ENCODE measurements at places on chromosomes 16 and 17.

DNA sequence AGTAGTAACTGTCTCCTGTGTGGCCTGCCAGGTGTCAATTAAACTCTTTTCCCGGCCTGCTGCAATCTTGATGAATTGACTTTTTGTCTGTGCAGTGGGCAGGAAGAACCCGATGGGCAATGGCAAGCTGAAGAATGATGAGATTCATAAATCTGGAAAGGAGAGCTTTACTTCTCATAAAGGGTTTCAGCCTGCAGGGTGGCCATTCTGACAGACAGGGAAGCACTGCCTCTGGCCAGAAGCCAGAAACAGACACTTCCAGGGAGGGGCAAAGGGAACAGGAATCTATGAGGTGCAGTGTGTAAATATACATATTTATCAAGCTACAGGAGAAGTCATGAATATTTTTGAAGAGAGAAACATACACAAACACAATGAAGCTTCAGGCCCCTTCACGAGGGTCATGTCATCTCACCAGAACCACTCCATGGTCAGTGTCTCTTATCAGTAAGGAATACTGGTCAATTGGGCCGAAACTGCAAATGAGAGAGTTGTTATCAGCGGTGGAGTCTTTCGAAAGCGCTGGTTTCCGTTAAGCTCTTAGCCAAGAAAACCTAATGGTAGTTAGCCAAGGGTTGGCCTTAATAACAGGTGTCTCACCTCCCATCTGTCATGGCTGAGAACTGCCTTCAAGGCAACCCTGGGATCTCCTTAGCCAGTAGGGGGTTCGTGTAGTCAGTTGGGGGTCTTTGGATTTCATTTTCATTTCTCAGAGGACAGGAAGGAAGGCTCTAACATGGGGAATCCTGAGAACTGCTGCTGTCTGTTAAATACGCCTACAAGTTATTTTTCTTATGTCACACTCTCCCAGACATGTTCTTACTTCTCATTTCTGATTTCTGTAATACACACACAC lies 1.2 kb upstream of the NARF start:
- DNase-seq: peak; percentile 1

DNA sequence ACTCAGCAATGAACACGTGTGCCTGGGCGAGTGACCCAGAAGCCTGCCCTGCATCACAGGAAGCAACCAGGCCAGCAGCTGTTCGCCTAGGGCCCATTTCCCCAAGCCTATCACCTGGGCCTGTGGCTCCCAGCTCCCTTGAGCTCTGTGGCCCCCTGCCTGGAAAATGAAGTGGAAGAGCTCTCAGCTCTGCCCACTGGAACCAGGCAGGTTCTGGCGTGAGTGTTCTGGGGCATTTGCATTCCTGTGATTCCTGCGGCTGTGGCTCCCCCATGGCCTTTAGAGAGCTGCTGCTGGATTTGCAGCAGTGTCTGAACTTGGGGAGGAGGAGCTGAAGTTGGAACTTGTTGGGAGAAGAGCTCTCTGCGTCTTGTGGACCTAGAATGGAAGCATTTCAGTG lies 22.8 kb downstream of the PGS1 start:
- no peak for DNase-seq

- DNase-seq: peak; percentile 37
Observed at GRCh38 chr17:28968231-28968913, 17.1 kb upstream of the PHF12 start.

- DNase-seq: no peak
Observed at GRCh38 chr17:59525668-59526067, 39.7 kb upstream of the DHX40 start.

GRCh38 chr17:69300222-69300621 lies 26.7 kb downstream of the ABCA5 start:
- DNase-seq: no peak

- no peak for DNase-seq
Observed at GRCh38 chr16:71929048-71929447, 33.7 kb downstream of the IST1 start.

DNA sequence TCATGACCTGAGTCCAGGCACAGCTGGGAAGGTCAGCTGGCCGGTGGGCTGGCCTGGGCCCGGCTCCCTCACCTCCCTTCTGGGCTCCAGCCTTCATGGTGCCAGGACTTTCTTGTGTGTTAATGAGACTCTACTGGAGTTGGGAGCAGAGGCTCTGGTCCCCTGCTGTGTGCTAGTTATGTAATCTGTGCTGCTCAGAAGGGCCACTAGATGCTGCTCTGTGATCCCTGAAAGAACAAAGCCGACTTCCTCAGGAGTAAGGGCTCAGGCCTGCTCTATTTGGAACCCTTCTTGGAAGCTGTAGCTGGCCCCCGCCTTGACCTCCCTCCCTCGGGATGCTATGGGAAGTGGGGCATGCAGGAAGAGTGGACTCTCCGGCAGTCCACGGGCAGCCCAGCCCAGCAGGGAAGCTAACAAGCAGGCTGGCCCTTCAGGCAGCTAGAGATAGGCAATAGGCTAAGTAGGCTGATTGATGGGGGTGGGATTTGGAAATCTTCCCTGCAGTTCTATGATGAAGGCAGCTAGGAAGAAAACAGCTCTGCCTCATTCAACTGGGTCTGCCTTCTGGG lies 3.3 kb upstream of the CDK5R1 start:
- DNase-seq: peak; percentile 66

GRCh38 chr17:81482673-81483072 lies 29.9 kb downstream of the ACTG1 start:
- no peak for DNase-seq

- no peak for DNase-seq
Observed at GRCh38 chr16:72833482-72833881, 214.4 kb downstream of the ZFHX3 start.

GRCh38 chr16:4614571-4615383 lies at the start of gene UBALD1:
Gene UBALD1, minus strand, starts transcription at chr16:4614888. Its CDS starts 91 bp downstream, at chr16:4614797.
- DNase-seq: peak; percentile 86

DNA sequence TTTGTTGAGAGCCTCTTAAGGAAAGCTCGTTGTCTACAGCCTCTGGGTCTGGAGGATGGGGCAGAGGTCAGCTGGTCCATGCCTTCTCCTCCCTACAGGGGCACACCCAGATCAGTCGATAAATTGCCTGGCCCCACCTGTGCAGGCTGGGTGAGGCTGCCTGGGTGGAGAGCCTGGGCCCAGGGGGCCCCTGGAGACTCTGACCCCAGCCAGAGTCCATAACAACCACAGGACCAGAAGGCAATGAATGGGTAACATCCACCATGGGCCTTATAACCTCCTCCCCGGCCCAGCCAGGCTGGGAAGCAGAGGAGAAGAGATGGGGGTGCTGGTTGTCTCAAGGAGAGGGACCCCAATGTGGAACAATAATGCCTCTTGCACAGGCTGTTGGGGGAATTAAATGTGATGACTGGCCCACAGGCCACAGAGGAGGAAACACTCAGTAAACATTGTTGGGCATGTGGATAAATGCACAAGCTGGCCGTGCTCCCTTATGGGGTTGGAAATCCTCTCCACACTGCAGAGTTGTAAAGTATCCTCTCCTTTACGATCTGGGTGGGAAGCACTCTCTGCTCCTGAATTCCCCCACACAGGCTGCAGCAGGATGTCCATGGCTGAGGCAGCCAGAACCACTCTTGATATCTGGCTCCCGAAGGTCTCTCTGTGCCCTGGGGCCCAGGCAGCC lies 56.7 kb upstream of the TOB1 start:
- DNase-seq: no peak

DNA sequence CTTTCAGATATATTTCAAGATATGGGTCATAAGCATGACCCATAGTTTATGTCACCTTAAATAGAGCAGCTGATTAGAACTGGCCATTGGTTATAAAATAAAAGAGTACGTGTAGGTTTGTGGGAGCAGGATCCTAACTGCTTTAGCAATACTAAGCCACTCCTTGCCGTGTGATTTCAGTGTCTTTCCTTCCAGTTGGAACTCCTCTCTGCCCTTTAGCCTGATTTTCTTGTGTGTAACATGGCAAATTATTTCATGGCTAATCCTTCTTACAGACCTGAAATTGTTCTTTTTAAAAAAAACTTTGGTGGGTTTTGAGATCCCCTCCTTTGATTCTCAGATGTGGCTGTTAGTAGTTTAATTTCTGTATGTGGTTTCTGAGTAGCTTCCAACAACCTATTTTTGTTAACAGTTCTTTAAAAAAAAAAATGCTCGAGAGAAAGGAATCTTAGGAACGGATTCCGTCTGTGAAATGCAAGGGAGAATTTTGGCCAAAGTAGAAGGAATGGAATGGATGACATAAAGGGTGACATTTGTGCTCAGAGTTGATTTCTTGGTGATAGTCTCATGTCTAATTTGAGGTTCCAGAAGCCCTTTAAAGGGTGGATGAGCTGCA lies 39.9 kb downstream of the DHRS7B start:
- DNase-seq: no peak

GRCh38 chr17:81131486-81132196 lies 33.7 kb upstream of the PVALEF start:
- no peak for DNase-seq

- DNase-seq: no peak
Observed at GRCh38 chr16:10765772-10766171, 22.1 kb downstream of the NUBP1 start.

GRCh38 chr17:77190576-77190975 lies 49.8 kb downstream of the SEC14L1 start:
- DNase-seq: no peak

- no peak for DNase-seq
Observed at GRCh38 chr17:49082231-49082630, 50.3 kb upstream of the B4GALNT2 start.

DNA sequence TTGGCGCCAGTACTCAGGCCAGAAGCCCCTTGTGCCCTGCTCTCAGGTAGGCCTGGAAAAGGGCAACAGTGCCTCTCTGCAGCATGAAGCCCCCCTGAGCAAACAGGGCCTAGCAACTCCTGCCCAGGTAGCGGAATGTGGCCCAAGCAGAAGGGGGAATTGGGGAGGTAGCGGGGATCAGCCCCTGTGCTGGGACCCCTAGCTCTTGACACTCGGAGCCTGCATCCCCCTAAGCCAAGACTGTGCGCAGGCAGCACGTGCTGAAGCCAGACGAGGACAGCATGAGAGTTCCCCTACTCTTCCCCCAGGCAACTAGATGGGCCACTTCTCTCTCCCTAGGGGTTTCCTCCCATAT lies 823 bp upstream of the CD2BP2 start:
- no peak for DNase-seq

GRCh38 chr16:58649707-58650106 lies 20.1 kb upstream of the CNOT1 start:
- DNase-seq: no peak

GRCh38 chr16:55746081-55746480 lies 86.8 kb downstream of the CES1 start:
- DNase-seq: no peak

- no peak for DNase-seq
Observed at GRCh38 chr16:977081-977701, 4.4 kb upstream of the SOX8 start.

DNA sequence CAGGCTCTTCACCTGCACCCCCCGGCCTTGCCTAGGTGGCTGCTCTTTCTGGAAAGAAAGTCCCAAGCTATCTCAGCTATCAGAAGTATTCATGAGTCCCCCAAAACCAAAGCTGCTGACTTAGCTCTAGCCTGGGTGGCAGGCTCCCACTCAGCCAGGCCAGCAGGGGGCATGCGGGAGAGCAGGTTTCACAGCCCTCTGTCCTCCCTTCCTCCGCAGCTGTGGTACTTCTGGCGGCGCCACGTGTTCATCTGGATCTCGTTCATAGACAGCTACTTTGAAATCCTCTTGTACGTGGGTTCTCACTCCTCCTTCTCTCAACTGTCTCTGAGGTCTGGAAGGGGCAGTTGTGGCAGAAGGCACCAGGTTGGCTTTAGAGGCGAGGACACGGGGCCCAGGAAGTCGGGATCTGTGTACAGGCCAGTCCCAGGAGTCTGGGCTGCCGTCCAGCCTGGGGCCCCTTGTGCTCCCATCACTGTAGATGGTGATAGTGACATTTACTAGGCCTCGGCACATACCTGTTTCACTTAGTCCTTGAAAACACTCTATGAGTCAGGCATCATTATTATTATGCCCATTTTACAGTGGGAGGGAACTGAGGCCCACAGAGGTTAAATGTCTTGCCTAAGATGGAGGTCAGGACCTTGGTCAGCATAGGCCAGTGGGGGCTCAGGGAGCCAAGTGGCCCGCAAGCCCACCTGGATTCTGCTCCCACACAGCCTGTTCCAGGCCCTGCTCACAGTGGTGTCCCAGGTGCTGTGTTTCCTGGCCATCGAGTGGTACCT lies 12.9 kb downstream of the TRPV2 start:
- DNase-seq: peak; percentile 80

GRCh38 chr17:48799069-48799723 lies 17.8 kb downstream of the TTLL6 start:
- no peak for DNase-seq

DNA sequence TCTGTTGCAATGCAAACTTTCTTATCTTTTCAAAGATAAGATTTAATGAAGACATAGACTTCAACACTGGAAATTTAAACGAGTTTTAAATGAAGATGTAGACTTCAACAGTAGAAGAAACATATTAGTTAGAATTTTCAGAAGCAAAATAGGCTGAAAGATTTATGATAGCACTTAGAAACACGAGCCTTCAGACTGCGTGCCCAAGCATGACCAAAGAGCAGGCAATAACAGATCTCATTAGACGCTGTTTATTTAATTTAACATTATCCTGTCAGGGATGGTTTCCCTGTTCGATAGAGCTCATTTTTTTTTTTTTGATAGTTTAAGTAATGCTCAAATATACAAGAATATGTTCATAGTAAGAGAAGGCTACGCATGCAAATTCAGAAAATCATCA lies 604.7 kb upstream of the SOX9 start:
- peak; percentile 6 for DNase-seq

DNA sequence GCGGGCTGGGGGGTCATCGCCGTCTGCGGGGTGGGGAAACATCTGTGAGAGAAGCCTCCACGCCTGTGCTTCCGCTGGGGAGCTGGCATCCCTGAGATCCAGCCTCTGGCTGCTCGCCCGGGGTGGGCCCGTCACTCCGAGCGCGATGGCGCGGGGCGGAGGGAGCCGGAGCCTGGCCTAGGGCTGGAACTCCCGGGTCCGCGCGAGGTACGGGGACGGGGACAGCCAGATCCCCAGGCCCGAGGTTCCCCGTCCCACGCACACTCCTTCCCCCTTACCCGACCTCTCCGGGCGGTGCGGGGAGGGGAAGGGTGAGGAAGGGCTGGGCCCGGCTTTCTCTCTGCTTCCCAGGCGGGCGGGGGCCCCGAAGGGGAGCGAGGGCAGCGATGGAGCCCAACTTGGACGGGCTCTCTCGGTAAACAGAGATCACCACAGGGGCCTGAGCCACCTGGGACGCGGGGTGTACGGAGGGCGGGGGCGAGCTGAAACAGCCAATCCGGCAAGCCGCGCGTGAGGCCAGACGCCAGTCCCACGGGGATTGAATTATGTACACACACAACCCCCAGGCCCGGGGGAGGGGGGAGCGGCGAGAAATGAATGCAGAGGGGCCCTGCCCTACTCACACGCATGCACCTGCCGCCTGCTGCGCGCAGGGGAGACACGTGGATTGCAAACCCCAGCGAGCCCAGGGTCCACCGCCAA lies at the start of gene SLC16A11:
Gene SLC16A11, minus strand, starts transcription at position 596 of the 702 bp plus-strand sequence. Its CDS starts 579 bp downstream, at position 17.
- no peak for DNase-seq

DNA sequence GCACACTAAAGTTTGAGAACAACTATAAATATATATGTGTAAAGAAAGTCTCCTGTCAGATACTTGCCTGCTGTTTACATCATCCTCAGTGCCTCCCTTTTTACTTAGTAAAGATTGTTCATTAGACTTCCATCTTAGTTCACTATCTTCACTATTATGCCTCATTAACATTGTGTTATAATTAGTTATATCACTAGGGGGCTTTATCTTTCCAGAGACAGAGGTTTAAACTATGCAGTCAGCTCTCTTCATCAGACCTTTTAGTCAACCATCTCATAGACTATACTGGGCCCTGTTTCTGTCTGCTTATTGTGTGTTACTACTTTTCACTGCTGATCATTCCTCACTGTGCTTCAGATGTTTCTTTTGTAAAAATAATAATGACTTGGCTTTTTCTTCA lies 630.8 kb upstream of the KIF2B start:
- DNase-seq: no peak

- DNase-seq: no peak
Observed at GRCh38 chr16:77986011-77986740, 36.2 kb upstream of the CLEC3A start.

Measured in NCI-H524 (cell line).